ELF-1 (cell line): ENCODE measurements at places on chromosomes 5 and 9.

GRCh38 chr5:123028222-123028621 is 8.3 kb downstream of the PPIC start:
- DNase-seq: no peak

- DNase-seq: no peak
Observed at GRCh38 chr5:40796487-40796889, 1.7 kb downstream of the PRKAA1 start.

DNA sequence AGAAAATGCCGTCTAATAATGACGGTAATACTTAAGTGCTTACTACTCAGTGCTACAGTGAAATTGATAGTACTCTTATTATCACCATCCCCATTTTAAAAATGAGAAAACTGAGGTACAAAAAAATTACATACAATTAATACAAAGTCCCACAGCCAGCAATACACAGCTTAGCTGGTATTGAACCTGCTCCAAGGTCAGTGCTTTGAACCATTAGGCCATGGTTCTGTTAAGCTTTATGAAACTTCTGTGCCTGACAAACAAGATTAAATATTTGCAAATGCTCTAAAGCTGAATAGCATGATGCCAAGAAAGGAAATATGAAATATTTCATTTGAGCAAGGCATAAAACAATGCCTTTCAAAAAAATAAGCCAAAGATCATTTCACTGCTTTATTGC is 357.2 kb downstream of the ARRDC3 start:
- DNase-seq: no peak

GRCh38 chr5:72746736-72747135 is 69.7 kb upstream of the TNPO1 start:
- no peak for DNase-seq

- DNase-seq: no peak
Observed at GRCh38 chr5:95543017-95543705, 11.6 kb downstream of the SKIC3 start.

- no peak for DNase-seq
Observed at GRCh38 chr5:92023555-92023954, 640.4 kb upstream of the ARRDC3 start.

DNA sequence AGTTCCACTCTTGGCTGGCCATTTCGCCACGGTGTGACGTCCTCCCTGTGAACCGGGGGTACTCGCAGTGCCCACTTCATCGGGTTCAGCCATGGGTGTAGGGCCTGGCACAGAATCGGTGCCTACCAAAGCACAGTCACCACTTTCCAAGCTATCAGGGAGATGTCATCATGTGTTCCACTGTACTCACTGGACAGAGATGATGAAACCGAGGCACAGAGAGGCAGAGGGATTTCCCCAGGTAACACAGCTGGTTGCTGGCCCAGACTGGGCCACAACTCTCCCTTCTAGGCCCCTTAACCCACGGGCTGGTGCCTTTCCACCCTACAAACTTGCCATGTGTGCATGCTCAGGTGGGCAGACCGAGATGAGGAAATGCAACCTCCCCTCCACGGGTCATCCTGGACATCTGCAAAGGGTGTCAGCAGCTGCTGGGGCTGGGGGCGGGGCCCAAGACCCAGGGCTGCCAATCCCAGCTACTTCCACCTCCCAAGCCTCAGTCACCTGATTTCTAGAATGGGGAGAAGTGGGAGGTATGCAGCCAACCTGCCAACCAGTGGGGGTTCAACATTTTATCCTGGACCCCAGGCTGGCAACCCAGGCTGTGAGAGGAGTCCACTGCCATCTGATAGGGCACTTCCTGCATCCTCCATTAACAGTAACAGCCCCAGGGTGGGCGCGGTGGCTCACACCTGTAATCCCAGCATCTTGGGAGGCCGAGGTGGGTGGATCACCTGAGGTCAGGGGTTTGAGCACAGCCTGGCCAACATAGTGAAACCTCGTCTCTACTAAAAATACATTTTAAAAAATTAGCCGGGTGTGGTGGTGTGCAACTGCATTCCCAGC is 893 bp upstream of the SH2D3C start:
- no peak for DNase-seq

GRCh38 chr5:38725371-38725865 is 120.4 kb upstream of the OSMR start:
- peak; percentile 38 for DNase-seq

DNA sequence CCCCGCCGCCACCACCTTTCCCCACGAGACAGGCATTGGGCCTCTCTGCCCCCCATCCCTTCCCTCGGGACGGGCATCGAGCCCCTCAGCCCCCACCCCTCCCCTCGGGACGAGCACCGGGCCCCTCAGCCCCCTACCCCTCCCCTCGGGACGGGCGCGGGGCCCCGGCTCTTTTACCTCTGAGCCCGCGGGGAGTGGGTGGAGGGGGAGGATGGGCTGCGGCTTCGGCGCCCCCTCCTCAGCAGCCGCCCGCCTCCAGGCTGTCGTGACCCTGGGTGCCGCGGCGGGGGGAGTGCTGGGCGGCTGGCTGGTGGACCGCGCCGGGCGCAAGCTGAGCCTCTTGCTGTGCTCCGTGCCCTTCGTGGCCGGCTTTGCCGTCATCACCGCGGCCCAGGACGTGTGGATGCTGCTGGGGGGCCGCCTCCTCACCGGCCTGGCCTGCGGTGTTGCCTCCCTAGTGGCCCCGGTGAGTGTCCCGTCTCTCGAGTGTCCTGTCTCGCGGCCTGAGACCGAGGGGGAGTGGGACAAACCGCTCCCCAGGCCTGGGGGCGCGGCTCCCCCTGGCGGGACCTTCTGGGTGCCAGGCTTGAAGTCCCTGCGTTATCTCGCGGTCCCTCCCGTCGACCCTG is 791 bp downstream of the SLC2A8 start:
- peak; percentile 48 for DNase-seq

- peak; percentile 12 for DNase-seq
Observed at GRCh38 chr9:91963711-91964240, 13.7 kb upstream of the ROR2 start.

- DNase-seq: no peak
Observed at GRCh38 chr5:71637133-71637532, 50.0 kb downstream of the MCCC2 start.

DNA sequence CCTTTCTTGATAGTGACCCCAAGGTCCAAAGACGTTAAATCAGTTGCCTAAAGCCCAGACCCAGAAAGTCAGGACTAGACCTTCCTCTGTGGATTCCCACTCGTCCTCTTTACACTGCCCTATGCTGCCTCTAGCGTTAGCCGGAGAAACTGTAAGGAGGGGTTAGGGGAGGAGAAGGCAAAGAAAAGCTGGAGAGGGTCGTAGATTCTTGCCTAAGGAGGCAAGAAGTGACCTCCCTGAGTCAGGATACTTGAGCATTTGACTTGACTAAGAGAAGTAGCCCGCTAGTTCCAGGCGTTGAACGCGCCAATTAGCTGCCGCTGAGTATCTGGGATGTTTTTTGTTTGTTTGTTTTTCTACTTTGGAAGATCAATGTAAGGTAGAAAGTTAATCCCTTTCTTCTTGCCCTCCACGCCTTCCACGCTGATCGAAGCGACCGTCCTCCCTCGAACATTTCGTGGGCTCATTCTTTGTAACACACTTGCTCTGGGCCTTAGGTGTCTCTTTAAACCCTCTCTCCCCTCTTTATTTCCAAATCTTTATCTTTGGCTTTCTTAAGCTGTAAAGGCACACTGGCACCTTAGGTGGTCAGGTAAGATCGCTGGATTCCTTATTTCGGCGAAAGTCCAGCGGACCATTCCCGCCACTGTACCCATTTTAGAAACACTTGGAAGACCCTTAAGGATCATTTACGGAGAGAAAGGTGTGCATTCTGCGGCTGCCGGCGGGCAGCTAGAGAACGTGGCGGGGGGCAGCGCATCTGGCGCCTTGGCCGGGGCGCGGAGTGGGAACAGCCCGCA is 5.1 kb upstream of the RGMB start:
- DNase-seq: peak; percentile 90

DNA sequence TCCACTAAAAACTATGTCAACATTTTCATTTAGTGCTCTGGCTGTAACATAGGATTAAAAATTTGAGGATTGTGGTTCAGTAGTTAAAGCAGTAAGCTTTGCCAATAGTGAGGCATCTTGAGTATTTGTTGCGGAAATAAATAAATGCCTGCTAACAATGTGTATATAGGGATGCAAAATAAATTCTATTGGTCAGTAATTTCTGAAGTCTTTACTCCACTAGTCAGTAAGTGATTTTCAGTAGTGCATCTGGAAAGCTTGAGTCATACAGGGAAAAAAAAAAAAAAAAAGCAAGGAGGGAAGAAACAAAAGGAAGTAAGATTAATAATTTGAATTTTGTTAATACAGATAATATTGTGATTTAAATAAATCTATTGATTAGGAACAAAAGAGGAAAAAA is 21.0 kb downstream of the NIPBL start:
- DNase-seq: no peak

DNA sequence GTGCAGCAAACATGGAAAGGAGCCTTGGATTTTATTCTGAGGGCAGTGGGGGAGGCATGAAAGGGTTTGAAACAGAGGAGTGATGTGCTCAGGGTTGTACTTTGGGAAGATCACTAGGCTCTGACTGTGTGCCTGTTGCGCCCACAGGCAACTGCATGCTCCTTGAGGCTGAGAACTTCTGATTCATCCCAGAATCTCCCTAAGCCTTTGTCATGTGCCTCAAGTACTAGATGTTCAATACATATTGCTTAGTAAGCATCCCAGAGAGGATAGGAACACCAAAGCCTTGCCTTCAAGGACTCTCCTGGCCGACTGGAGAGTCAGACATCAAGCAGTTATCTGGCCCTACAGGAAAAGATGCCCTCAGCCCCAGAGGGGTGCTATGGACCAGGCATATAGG is 54.1 kb downstream of the ARHGEF37 start:
- no peak for DNase-seq

GRCh38 chr5:83942155-83942554 is 221.5 kb upstream of the HAPLN1 start:
- no peak for DNase-seq

DNA sequence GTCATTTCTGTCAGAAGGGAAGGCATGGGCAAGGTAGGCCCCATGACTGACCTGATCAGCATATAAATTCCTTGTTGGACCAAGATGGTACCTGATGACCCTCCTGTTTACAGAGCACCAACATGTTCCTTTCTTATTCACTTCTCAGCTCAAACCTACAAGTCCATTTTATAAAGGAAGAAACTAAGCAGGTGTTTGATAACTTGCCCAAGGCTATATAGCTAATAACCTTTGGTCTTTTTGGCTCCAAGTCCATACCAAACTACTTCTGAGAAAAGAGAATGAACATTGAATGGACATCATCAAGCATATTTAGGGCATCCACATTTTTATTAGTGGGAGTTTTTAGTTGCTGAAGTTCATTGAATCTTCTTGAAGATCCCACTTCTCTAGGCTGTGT is 125.2 kb downstream of the GALNT10 start:
- no peak for DNase-seq

- DNase-seq: no peak
Observed at GRCh38 chr5:179427676-179428056, 82.4 kb upstream of the ADAMTS2 start.

GRCh38 chr5:173302546-173303155 is 25.6 kb downstream of the STC2 start:
- peak; percentile 93 for DNase-seq

- peak; percentile 44 for DNase-seq
Observed at GRCh38 chr9:112012026-112012902, 115.7 kb downstream of the UGCG start.

DNA sequence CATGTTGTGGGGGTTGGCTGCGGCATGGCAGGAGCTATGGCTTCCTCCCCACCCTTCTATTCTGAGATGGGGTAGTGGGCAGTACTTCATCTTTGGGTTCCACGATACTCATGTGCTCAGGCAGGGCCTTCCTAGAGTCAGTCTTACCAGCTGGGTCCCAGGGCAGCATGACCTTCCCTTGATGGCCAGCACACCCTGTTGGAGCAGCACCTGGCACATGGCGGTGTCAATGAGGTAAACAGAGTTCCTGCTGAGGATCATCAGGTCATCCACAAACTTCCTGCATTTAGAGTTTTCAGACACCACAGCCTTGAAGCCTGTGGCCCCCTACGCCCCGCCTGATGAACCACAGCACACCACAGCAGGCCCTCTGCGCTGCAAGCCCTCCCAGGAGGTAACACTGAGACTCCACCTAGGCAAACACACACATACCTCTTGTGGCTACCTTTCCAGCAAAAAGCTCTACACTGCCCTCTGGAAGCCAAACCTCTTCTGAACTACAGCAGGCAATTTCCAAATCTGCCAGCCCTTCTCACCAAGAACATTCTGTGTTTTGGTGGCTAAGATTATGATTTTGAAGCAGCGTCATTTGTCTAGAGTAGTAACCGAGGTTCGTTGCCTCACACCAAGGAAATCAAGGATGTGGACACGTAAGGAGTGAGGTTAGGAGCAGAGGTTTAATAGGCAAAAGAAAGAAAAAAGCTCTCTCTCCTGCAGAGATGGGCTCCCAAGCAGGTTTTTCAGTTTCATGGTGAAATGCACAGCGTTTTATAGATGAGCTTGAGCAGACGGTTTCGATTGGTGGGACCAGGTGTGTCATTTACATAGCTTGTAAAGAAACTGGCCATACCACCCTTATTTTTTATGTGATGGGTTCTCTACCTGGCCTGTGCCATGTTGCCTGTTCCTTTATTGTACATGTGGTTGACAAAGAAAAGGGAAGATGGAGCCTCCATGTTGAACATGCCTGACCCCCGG is 20.3 kb upstream of the TMEM174 start:
- DNase-seq: peak; percentile 47

- peak; percentile 60 for DNase-seq
Observed at GRCh38 chr9:127762111-127762676, 16.3 kb downstream of the SH2D3C start.

- no peak for DNase-seq
Observed at GRCh38 chr9:341634-342421, 127.2 kb downstream of the DOCK8 start.

DNA sequence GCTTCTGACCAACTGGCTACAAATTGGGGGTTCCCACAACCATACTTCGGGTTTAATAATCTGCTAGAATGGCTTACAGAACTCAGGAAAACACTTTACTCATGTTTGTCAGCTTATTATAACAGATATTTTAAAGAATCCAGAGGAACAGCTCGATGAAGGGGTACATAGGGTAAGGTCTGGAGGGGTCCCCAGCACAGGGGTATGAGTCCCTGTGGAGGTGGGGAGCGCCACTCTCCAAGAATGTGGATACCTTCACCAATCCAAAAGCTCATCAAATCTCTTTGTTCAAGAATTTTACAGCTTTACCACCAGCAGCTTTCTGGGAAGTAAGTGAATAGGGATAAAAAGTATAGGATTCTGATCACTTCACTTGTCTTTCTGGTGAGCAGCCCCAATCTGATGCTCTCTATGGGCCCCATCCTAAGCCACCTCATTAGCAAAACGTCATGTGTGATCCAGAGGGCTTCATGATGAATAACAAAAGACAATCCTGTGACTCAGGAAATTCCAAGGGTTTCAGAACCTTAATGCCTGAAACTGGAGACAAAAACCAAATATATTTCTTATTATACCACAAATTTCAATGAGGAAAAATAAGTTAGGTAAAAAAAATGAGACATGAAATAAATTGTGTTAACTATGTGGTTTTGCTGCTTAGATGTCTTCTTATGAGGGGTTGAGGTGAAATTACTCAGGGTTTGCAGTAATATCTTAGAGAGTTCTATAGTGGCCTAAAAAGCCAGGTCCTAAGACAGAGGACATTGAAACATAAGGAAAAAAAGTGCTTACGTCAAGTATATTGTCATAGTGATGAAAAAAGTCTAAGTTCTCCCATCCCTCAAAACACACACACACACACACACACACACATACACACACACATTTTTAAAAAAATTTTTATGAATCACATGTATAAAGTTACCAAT is 290.5 kb downstream of the ANXA1 start:
- DNase-seq: peak; percentile 33
